NCI-H524 treated with DMSO at 0.1 percent for 48 hours (cell line): ENCODE measurements at places on chromosomes 7 and 10.
A peak's percentile ranks its signal among the peaks of the same experiment; 100 is the strongest.

GRCh38 chr10:42998481-42999384, 78.1 kb upstream of the RET start:
- DNase-seq, result no peak

DNA sequence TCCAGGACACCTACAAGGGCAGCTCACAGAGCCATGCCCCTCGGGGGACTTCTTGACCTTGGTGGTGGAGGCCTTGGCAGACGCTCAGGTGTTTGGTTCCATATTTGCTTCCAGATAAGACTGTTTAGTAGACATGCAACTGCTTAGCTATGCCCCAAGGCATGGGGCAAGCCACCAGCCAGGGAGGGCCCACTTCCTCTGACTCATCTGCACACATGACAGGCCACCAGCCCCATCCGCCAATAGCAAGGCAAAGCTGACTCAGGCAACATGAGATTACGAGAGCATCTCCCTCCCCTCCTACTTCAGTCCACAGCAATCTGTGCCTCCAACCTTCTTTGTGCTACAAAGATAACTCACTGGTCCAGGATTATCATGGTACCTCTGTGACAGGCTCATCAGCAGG, 54.9 kb downstream of the KCNMA1 start:
- DNase-seq, result no peak

- DNase-seq, result no peak
Measured at GRCh38 chr10:22611425-22612115, 102.8 kb downstream of the PIP4K2A start.

DNA sequence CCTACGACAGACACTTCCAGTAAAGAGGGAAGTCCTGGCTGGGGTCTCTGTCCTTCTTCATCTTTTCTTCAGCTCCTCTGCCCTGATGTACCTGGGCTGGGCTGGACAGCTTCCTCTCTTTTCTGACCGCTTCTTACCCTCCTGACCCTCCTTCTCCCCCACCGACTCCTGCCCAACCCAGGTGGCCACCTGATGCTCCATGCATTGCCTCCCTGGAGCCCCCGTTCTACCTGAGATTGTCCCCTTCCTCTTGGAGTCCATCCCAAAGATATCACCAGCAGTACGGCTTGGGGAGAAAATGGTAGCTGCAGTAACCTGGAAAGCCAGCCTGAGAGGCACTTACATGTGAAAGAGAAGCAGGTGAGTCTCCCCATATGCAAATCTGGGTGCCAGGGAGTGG, 566.3 kb downstream of the TCERG1L start:
- DNase-seq, result no peak

- no peak for DNase-seq
Measured at GRCh38 chr7:108581655-108582491, 12.2 kb downstream of the DNAJB9 start.

DNA sequence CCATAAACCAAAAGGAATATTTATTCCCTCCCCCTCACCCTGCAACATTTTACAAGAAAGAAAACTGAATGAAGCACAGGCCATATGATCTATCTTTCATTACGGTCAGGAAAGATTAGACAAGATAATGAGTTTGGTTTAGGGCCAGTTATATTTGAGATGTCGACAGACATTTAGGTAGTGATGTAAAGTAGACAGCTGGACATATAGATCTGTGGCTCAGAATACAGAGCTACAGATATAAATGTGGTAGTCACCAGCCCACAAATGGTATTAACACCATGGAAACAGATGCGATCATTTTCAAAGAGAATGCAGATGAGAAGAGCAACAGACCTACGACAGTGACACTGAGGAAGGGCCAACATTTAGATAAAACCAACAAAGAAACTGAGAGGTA, 142.5 kb downstream of the SRPK2 start:
- DNase-seq, result peak; percentile 38

- DNase-seq, result no peak
Measured at GRCh38 chr10:102540023-102540422, 36.3 kb downstream of the SUFU start.

DNA sequence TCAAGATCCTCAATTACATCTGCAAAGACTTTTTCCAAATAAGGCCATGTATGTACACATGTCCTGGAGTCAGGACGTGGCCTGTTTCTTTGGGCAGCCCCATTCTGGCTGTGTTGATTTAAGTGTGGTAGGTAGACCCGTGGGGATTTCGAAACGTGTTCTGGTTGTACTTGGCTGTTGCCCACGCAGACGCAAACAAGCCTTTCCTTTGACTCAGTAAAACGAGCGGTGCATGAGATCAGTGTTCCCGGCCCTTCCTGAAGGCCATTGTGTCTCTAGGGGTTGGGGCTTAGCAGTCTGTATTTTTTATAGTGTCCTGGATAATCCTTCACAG, 64.8 kb upstream of the DNAJB6 start:
- DNase-seq, result no peak

DNA sequence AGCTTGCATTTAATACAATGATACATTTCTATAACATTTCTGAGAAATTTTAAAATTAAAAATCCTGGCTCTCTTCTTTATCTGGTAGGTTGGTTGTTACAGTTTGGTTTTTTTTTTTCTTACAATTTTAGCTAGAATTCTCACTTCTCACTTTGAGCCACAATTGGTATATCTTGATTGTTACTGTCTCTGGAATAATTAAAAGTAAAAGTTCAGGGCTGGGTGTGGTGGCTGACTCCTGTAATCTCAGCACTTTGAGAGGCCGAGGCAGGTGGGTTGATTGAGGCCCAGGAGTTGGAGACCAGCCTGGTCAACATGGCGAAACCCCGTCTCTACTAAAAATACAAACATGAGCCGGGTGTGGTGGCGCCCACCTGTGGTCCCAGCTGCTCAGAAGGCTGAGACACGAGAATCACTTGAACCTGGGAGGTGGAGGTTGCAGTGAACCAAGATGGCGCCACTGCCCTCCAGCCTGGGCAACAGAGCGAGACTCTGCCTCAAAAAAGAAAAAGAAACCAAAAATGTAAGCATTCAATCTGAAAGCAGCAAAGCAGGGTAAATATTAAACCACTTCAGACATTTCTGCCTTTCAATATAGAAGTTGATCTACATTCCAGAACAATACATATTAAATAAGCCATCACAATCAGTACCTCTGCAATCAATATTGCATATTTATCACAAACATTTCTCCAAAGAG, 88.6 kb upstream of the PFKP start:
- DNase-seq, result no peak
